Natural killer cell treated with Interleukin-12 subunit alpha and Interleukin-12 subunit beta and Interleukin-15 and Interleukin-18, amount 100 ng/mL, for 72 hours (primary cell): ENCODE measurements at places on chromosomes 6 and 20. TPM values are rescaled to one million over a fixed set of nuclear protein-coding genes. Genes with fewer than 3 reads are reported as not detected.

Gene UTRN
- 219 TPM for total RNA-seq

Gene EMILIN3
- not detected for total RNA-seq

Gene FOXC1
- total RNA-seq: 0.57 TPM

Gene FHL5
- not detected for total RNA-seq

Gene CDH26
- 1.8 TPM for total RNA-seq

Gene TAF8
- 44.1 TPM for total RNA-seq

Gene SLC17A1
- not detected for total RNA-seq

Gene SLC22A16
- not detected for total RNA-seq

Gene PET117
- total RNA-seq: 14.6 TPM

Gene ADTRP
- 1.0 TPM for total RNA-seq

Gene KIAA1755
- not detected for total RNA-seq

Gene DDRGK1
- total RNA-seq: 78.5 TPM

Gene IPCEF1
- total RNA-seq: 45.9 TPM

Gene MEP1A
- total RNA-seq: not detected

Gene SYNE1
- total RNA-seq: 61.2 TPM

Gene EGFL8
- total RNA-seq: 8.3 TPM

Gene ANKRD6
- total RNA-seq: 3.2 TPM

Gene SLC13A3
- total RNA-seq: 0.55 TPM

Gene GPR6
- not detected for total RNA-seq

Gene ZBTB22
- total RNA-seq: 13.2 TPM

Gene HMGCLL1
- total RNA-seq: not detected

Gene MAPK14
- 68.4 TPM for total RNA-seq

Gene MROH8
- total RNA-seq: 2.1 TPM

Gene RAB44
- total RNA-seq: 7.9 TPM

Gene FANCE
- total RNA-seq: 10.4 TPM
